ENCODE measurements at places on chromosomes 16 and 17.
A peak's percentile ranks its signal among the peaks of the same experiment; 100 is the strongest.

GRCh38 chr17:58315750-58316149 is 12.8 kb downstream of the TSPOAP1 start:
- DNase-seq, result no peak

- no peak for DNase-seq
Observed at GRCh38 chr16:1708768-1709180, 2.8 kb downstream of the MAPK8IP3 start.

DNA sequence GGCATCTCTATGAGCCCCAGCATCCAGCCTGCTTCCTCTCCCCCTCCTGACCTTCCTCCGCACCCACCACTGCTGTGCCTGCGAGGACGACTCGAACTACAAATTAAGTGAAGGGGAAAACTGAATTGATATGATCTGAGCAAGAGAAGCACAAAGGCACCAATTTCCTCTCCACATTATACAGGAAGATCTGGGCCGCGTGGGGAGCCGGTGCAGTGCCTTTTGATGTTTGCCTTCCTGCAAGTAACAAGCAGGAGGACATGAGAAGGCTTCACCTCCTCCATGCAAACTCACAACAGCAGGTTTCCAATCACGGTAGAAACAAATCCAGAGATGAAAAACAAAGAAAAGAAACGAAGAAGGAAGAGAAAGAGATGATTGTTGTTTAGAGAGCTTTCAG is 57.8 kb upstream of the MMP2 start:
- DNase-seq, result no peak

DNA sequence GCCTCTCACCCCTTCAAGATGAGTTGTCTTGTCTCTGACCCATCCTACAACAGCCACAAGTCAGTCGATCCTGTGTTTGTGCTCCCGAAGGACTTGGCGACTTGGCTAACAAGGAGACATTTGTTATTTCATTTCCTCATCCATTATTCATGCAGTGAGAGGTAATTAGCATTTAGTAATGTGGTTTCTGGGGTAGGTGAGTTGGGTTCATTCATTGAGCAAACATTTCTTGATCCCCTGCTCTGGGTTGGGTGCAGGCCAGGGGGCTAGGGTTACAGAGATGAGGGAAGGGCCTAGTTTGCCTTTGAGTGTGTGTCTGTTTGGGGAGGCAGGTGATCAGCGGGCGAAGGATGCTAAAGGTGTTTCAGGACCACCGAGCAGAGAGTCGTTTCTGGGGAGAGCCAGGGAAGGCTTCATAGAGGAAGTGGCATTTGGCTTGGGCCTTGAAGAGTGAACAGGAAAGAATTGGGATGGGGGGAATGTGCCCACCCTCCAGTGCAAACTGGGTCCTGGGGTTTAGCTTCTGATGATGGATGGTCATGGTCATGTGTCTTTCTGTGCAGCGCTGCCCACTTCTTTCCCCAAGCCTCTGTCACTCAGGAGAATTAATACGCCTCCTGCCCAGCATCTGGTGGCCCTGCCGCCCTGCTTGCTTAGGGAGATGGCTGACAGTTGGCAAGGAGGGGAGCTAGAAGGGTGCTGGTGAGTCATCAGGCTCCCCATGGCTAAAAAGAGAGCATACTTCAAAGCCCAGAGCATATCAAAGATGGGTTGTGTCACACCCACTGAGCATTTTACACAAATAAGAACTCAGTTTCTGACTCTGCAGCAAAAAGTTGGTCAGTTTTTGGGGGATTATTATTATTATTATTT is 38.5 kb downstream of the MSI2 start:
- no peak for DNase-seq

- DNase-seq, result no peak
Observed at GRCh38 chr17:47896672-47897490, 845 bp downstream of the SP2 start.

DNA sequence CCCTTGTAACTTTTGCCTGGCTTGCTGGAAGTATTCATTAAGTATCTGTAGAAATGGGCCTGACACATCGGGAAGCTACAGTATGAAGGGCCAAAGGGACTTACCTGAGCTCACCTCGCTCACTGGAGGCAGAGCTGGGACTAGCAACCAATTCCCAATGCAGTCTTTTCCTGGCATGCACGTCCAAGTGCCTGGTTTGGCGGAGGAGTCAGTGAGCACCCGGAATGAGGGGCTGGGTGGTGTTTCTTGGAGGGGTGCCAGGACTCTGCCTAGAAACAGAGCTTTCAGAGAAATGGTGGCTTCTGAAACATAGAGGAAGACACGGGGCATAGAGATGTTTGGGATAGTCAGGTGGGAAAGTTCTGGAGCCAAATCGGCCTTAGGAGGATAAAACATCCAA is 18.4 kb upstream of the GPRC5C start:
- no peak for DNase-seq

DNA sequence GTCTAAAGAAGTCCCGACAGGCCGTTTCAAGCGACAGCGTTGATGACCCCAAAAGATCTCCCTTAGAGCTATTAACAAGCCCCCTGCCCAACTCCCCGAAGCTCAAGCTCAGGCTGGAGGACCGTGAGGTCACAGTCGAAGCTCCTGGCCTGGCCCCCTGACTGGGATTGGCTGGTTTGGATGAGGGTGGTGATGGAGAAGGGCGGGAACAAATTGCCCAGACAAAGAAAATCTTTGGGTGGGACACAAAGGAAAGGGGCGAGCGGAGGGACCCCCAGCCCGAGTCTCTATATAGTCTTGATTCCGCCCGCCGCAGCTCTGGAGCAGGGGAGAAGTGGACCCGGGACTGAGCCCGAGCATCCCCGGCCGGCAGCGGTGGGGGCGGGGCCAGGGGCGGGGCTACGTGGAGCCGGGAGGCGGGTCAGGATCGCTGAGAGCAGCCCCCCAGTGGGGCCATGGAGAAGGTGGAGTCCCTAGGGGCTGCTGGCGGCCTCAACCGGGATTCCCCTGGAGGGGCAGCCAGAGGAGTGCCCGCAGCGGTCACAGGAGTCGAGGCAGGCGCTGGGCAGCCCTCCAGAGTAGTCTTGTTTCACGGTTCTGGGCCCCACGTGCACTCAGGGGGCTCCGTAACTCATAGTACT is 982 bp upstream of the NEURL4 start:
- peak; percentile 71 for DNase-seq

DNA sequence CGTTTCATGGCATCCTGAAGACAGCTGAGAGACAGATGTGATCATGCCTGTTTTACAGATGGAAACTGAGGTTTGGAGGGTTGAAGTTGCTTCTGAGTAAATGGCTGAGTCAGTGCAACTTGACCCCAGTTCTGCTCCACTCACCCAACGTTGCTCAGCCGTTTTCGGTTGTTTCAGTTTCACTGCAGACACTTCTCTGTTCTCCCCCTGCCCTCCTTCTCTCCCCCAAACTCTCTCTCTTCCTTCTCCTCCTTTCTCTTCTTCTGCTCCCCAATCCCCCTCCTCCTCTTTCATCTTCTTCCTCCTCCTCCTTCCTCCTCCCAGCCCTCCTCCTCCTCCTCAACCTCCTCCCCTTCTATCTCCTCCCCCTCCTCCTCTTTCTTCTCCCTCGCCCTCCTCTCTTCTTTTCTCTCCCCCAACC is 9.4 kb upstream of the CEP20 start:
- DNase-seq, result peak; percentile 30

GRCh38 chr16:58063377-58064076 is 38.0 kb downstream of the MMP15 start:
- no peak for DNase-seq

- no peak for DNase-seq
Observed at GRCh38 chr17:17758941-17759563, 77.7 kb downstream of the SREBF1 start.

- peak; percentile 11 for DNase-seq
Observed at GRCh38 chr16:81730090-81731051, 48.7 kb upstream of the PLCG2 start.

DNA sequence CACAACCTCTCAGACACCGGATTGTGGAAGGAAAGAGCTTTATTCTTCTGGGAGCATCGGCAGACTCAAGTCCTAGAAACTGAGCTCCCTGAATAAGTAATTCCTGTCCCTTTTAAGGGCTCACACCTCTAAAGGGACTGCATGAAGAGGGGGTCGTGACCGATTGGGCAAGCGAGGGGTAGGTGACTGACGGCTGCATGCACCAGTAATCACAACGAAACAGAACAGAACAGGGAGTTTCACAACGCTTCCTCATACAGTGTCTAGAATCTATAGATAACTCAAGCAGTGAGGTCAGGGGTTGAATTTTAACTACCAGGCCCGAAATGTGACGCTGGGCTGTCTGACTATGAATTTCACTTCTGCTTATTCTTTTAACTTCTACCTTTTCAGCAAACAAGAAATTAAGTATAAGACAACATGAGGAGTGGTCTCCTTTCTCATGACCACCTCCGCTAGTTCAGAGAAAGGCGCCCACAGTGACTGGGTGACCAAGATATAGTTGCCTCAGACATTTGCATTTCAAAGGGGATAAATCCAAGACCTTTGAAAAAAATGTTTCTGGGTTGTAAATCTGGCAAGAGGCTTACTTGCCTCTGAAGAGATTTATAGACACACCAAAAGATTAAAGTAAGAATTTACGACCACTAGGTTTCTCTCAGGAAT is 88.4 kb upstream of the ATF7IP2 start:
- DNase-seq, result peak; percentile 81

DNA sequence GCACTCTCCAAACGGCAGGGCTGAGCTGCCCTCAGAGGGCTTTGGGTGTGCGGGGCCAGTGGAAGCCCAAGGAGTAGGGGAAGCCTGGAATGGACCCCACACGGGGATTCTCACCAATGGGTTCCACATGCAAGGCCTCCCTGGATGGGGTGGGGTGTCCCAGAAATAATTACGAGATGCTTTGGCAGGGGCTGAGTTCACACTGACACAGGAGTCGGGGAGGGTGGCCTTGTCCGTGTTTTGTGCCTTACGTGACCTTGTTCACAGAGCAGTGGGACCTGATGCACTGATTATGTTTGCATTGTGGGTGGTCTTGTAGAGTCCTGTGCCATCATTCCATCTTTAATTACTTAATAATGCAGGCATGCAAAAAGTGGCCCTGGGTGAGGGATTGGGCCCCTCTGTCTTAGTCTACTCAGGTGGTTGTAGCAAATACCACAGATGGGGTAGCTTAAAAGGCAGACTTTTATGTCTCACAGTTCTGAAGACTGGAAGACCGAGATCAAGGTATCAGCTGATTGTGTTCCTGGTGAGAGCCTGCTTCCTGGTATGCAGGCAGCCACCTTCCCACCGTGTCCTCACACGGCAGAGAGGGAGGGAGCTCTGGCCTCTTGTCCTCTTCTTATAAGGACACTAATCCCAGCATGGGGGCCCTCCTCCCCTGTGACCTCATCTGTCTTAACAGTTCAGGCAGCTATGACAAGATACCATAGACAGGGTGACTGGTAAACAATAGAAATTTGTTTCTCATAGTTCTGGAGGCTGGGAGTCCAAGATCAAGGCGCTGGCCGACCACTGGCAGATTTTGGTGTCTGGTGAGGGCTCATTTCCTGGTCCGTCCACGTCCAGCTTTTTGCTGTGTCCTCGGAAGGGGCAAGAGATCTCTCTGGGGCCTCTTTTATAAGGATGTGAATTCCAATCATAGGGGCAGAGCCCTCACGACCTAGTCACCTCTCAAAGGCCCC is 239.4 kb downstream of the IRF8 start:
- no peak for DNase-seq

GRCh38 chr16:67206838-67207248 is 7.9 kb downstream of the ELMO3 start:
- DNase-seq, result no peak

DNA sequence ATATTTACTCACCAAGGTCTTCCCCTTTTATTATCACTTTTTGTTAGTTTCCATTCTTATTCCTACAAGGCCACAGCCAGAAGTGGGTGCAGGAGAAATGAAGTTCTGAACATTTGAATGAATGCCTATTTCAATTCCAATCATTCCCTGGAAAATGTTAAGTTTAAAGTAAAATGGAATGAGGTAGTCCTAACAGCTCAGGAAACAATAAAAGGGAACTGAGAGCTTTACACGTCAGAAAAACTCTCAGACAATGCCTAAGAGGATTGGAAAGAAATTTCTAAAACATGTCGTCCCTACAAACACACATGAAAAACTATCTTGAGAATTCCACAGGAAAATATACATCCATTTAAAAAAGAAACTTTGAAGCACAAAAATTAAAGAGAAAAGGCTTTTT is 238.8 kb downstream of the STX8 start:
- DNase-seq, result no peak

GRCh38 chr16:4698321-4699045 is 5.1 kb downstream of the NUDT16L1 start:
- no peak for DNase-seq

DNA sequence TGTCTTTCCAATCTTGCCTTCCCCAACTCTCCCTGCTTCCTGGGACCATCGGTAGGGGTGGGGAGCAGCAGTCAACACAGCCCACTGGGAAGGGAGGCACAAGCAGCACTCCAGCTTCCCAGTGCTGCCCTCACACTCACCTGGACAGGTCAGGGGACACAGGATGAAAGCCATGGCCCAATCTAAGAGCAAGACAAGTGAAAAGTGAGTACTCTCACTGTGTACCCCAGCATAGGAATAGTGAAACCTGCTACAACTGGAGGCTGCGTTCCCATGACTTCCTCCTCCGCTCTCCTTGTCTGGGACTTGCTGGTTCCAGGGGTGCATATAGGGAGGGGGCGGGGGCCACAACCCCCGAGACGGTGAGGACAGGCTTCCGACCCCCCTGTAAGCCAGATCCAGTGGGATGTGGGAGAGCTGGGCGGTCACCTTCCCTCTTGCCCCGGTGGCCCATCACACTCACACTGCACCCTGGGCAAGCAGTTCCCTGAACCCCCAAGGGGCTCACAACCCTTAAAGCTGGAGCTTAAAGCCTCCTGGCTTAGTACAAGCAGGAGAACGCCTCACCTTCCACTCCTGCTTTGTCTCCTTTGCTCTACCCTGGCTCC is 29.5 kb upstream of the SLC25A19 start:
- DNase-seq, result no peak

DNA sequence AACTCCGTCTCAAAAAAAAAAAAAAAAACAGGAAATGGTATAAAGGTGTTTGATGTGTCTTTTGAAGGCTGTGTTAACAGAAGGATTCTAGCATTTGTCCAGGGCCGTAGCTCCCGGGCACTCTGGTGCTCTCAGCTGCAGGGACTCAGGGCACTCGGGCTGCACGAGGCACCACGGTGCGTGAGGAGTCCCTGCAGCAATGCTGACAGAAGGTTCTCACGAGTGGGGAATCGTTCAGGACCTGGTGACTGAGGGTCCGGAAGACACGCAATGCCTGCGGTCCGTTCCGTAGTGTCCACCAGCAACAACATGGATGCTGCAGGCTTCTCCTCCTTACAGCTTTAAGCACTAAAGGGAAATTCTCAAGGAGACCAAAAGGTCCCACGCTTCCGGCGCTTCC is 12.6 kb upstream of the FAAP100 start:
- DNase-seq, result no peak

DNA sequence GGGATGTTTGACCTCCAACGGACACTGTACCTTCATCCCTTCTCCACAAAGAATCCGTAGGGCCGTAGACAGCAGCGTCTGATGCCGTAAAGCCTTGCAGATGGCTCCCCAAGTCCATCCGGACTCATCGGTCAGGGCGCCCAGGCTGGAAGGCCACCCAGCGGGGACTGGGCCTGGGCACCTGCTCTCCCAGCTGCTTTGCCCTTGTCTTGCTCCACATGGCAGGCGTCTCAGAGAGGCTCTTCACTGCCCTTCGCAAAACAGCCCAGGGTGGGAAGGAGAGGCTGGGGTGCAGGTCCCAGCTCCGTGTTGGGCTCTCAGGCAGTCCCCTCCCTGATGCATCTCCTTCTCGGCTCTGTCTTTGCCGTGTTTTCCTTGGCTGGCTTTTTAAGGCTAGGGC is 6.2 kb upstream of the RPTOR start:
- no peak for DNase-seq
